Osteoblast (primary cell): ENCODE measurements at places on chromosomes 7 and 10.

- no peak for DNase-seq
Measured at GRCh38 chr7:151271699-151272355, 23.3 kb upstream of the SMARCD3 start.

DNA sequence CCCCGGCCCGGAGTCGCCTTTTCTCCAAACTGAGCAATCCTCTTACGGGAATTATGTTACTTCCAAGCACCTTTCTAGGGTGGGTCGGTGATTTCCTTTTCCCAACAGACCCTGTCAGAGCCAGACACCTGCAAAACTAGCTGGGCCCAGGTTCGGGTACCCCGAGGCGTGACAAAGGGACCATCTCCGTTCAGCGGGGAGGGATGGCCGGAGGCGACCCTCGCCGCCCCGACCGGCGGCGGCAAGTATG, 445 bp downstream of the PPA1 start:
- no peak for DNase-seq

DNA sequence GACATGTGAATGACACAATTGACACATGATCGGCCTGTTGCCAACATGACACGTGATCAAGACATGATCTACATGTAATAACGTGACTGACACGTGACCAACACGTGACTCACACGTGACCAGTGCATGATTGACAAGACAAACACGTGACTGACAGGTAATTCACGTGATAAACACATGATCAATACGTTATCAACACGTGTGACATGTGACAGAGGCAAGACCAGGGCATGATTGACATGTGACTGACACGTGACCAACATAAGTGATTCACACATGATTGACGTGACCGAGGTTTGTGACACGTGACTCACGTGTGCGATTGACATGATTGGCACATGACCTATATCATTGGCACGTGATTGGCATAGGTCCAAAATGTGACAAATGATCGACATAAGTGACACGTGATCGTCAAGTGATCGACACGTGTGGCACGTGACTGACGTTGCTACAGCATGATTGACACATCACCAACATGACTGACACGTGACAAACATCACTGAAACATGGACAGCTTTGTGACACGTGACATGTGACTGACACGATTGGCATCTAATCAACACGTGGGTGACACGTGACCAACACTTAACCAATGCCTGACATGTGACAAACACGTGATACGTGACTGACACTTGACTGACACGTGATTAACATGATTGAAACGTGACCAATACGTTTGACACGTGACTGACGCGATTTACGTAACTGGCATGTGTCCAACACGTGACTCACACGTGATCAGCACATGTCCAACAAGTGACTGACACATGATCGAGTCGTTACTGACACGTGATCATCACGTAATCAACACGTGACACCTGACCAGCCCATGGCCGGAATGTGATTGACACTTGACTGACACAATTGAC, 23.0 kb downstream of the CRPPA start:
- DNase-seq: no peak

DNA sequence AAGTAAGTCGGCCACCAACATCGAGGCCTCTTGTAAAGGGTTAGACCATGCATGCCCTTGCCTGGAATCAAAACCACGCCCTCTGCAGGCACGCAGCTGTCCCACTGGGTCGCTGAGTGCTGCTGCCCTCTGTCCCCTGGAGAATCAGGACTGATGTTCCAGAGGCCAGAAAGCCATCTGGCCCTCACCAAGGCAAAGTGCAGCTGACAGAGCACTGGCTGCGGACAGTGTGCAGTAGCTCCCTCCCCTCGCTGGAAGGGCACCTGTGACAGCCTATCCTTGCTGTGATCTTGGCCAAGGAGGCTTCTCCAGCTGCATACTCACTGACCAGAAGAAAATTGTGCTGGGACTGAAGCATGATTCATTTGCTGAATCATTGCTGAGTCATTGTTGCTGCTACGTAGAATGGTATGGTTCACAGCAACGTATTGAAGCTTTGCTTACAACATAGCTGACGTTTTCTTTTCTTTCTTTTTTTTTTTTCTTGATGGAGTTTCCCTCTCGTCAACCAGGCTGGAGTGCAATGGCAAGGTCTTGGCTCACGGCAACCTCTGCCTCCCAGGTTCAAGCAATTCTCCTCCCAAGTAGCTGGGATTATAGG, 30.4 kb downstream of the DDC start:
- DNase-seq: peak; percentile 95

GRCh38 chr7:72123913-72124312, 288.2 kb downstream of the CALN1 start:
- DNase-seq: no peak

GRCh38 chr7:17402628-17403278, 104.3 kb downstream of the AHR start:
- DNase-seq: no peak

DNA sequence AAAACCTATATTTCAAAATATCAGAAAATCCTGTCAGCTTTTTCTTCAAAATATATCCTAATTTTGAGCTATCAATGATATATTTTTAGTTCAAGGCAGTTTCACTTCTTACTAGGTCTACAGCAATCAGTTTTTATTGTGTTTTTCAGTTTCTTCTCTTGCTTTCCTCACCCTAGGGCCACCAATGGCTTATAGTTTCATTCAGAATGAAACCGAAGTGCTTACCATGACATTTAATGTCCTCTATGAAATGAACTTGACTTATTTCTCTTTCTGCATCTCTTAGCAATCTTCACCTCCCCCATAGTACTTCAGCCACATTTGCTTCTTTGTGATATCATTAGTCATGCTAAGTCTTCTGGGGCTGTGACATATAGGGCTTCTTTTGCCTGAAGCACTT, 100.3 kb downstream of the ARL5B start:
- DNase-seq: no peak

DNA sequence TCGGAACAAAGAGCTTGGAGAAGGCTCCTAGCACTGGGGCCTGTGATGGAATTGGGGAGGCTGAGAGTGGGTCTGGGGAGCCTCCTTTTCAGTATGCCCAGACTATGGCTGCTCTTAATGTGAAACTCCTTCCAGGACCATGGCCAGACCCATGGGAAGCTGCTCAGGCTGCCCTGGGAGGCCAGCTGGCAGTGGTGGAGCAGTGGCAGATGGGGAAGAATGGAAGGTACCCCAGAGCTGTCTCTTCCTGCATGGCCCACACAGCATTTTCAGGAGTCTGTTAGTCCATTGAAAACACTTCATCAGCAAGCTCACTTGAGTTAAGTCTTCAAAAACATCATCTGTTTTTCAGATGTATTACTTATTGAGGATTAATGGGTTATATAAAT, 18.5 kb downstream of the NACAD start:
- DNase-seq: no peak

GRCh38 chr10:110995301-110995700, 75.9 kb downstream of the SHOC2 start:
- no peak for DNase-seq

GRCh38 chr10:116017405-116017804, 255.6 kb downstream of the GFRA1 start:
- no peak for DNase-seq

GRCh38 chr10:102704915-102705314, 9.3 kb downstream of the ARL3 start:
- no peak for DNase-seq

GRCh38 chr10:46223064-46223480, 63.7 kb upstream of the ANTXRL start:
- peak; percentile 73 for DNase-seq

DNA sequence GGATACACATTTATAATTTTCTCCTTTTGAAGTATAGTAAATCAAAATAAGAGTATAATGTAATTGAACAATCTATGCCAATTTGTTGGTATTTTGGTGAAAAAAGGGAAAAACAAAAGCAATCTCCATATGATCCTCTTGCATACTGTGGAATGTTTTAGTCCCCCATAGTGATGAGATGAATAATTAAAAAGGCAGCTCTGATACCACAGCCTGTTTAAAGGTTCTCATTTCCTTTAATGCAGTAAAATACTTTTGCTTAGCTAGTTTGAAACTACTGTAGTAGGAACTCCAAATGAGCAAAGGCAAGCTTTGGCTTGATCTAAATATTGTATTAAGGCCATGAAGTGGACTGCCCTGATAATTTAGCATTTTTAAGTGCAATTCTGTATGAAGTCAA, 77.6 kb downstream of the VTI1A start:
- DNase-seq: no peak

DNA sequence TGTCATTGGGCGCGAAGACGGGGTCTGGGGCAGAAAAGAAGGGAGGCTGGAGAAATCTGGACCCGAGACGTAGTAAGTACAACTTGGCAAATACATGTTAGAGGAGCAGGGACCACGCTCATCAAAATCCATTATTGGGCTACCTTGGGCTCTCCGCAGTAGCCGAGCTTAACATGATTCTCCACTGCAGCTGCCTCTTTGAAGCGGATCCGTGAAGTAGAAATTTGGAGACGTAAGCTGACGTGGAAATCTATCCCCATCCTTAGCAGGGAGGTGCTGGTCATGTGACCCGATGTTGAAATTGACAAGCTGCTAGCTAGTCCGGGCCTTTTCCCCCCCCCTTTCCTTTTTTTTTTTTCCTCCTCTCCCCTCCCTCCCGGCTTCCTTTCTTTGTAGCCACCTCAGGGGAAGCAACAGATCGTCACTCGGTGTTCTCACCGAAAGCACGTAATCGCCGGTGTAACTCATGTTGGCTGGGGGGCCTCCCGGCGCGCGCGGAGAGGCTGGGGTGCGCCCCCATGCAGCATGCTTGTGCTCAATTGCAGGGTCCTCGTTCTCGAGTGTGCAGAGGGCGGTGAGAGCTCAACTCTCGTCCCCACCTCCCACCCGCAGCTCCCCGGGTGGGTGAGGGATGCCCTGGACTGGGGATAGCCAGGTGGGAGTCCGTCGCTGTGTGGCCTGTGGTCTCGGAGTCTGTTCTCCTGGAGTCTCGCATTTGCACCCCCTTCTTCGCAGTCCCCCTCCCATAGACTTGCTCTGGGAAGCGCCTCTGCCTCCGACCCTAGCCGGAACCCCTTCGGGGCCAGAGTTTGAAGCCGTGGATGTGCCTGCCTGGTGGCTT, at the start of gene HOXA11:
Gene HOXA11 (minus strand): TSS at position 220 of the 841 bp plus-strand sequence. CDS start 88 bp downstream, at position 132.
- DNase-seq: peak; percentile 100

GRCh38 chr10:47067949-47068940, 157.0 kb downstream of the PTPN20 start:
- peak; percentile 37 for DNase-seq

DNA sequence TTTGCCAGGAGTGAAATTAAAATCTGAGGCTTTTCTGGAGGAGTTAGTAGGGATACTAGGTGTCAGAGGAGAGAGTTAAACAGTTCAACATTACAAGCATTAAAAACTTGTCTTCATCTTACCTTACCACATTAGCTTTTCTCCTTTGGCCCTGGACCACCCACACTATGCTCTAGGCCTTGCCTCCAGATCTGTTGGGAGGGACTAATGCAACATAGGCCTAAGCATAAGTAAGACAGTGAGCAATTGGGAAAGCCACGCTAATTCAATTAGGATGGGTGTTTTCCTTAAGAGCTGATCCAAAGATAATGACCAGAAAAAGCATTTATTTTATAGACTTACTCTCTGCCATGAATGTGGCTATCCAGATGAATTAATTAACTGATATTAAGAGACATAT, 158.9 kb downstream of the ELMO1 start:
- no peak for DNase-seq

- DNase-seq: no peak
Measured at GRCh38 chr10:1465418-1465911, 271.9 kb downstream of the ADARB2 start.

DNA sequence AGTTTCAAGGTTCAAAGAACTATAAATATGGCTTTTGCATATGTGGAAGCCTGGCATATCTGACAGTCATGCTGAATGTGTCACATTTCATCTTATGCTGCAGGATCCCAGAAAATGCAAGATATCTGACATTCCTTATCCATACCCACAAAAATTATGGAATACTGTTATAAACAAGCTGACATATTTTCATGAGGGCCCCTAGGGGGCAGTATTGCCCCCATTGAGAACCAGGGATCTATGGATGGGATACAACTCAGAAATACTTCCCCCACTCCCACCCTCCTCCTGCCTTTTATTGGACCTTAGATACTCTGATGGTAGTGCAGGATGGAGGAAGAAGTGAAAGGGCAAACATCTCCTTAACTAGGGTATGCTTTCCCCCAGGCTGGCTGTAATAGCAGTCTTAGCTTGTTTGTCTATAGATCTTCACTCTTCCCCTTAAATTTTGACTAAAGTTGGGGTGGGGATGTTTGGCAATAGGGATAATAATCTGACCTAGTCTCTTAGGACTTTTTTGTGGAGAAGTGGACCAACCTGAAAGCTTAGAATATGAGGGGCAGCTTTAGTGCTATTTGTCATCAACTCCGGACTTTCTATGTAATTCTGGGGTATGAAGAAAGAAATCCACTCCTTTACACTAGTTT, 3.5 kb upstream of the GNGT1 start:
- DNase-seq: no peak

DNA sequence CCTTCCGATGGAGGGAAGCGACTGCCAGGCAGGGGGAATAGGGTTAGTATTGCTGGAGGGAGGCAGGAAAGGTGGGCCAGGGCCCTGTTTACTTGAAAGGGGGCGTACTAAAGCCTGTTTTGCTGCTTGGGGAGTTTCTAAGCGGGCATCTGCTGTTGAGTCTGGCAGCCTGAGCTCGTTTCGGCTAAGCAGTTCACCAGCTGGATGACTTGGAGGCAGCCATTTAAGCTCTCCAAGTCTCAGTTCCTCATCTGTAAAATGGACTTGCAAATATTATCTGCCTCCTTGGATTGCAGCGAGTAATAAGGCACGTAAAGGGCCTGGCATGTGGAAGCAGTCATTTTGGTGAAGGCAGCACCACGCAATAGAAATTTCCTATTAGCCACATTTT, 44.0 kb downstream of the LDB3 start:
- DNase-seq: no peak

- no peak for DNase-seq
Measured at GRCh38 chr10:20892011-20892585, 5.0 kb downstream of the NEBL start.

- no peak for DNase-seq
Measured at GRCh38 chr7:151917791-151918509, 38.3 kb upstream of the GALNTL5 start.

DNA sequence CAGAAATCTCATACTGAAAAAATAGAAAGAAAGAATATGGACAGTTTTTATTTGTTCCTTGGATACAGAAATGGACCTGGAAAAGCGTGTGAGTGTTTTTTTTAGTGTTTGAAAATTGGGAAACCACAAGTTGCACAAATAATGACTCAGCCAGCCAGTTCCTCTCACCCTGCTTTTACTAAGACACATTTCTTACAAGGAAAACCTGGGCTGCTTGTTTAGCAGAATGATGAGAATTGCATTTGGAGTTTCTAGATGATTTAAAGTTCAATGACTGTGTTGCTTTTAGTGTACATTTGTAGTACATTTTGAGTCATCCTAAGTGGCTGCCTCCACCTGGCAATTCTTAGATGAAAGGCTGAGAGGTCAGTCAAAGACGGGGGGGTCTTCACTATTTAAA, 218.7 kb downstream of the ABCA13 start:
- peak; percentile 31 for DNase-seq

DNA sequence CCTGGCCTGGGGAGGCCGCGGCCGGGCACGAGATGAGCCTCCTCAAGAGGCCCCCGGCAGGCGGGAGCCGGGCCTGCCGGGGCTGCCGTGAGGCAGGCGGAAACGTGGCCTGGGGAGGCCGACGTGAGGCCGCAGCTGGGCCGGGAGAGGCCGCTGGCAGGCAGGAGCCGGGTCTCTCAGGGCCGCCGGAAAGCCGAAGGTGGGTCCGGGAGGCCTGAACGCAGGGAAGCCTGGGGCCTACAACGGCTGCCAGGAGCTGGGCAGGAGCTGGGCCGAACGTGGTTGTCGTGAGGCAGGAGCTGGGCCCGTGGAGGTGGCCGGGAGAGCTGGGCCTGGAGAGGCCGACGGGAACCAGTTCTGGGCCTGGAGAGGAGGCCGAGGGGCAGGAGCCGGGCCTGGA, 171.9 kb downstream of the TPST1 start:
- DNase-seq: no peak

- DNase-seq: peak; percentile 9
Measured at GRCh38 chr10:15027741-15028140, 16.0 kb upstream of the OLAH start.
